DMS79 treated with DMSO at 0.1 percent for 48 hours (cell line): ENCODE measurements at places on chromosomes 5 and 9.

GRCh38 chr5:172818081-172818480 is 16.0 kb upstream of the ERGIC1 start:
- no peak for DNase-seq

- DNase-seq = no peak
Measured at GRCh38 chr9:20872340-20872977, 159.0 kb downstream of the HACD4 start.

- DNase-seq = no peak
Measured at GRCh38 chr5:39569857-39570256, 145.1 kb upstream of the DAB2 start.

DNA sequence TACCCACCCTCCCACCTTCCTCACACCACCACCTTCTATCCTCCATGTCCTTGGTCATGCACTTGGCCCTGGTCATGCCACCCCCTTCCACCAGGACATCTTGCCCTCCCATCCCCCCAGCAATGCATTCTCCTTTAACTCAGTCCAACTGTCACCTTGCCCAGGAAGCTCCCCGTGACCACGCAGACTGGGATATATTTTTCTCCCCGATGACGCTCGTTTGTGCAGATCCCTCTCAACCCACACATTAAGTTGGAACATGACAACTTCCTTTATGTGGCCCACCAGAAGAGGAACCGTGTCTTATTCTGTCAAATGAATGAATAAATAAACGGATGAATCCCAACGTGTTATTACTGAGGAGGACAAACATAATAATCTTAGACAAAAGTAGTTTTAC is 82.8 kb upstream of the TAS2R1 start:
- no peak for DNase-seq

- no peak for DNase-seq
Measured at GRCh38 chr9:3746296-3747275, 220.8 kb upstream of the RFX3 start.

DNA sequence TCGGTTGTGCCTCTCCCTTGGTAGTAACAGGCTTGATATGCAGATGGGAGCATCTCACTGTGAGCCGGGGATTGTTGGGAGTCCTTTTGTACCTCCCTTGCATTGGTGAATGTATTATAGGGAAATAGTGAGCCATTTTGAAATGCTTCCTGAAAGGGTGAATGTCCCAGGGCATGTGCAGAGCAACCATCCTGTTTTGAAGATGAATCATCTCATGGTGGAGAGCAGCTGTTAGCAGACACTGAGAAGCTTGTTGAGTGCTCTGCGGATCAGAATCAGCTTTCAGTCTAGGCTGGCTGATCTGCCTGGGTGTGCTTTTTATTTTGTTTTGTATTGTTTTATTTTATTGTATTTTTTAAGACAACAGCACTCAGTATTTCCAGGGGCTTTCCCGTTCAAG is 29.7 kb downstream of the SLC36A1 start:
- DNase-seq = no peak

DNA sequence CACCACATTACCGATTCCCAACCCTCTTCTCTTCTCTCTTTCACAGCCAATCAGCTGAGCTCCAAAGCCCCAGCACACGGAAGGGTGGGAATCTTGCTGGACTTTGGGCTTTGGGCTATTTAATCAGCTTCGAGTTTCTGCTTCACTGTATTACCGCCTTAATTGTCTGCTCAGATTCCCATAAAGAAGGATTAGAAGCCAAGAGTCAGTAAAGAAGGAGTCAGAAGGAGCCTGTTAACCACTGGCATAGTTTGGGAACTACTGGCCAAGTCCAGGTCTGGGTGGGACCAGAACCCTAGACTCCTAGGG is 4.4 kb downstream of the SPRY4 start:
- DNase-seq = no peak

- peak; percentile 21 for DNase-seq
Measured at GRCh38 chr5:179284751-179285631, 60.3 kb downstream of the ADAMTS2 start.

DNA sequence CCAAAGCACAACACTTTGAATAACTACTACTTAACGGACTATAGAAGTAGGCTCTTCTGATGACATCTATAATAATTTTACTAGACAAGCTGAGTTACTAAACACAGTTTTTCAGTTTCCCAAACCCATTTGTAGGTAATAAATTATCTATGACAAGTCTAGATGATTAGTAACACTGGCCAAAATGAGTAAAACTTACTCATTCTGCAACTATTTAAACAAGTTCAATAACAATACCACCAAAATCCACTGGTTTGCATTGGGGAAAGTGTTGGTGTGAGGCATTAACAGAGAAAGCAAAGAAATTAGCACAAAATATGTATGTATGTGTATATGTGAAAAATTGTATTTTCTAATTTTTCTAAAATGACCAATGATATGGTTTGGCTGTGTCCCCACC is 119.3 kb downstream of the NR2F1-AS1 start:
- no peak for DNase-seq
